Activated T-helper 1 cell treated with anti-CD3 and anti-CD28 coated beads, Interleukin-12 subunit alpha, Interleukin-12 subunit beta, Interleukin-2, Interleukin-4 antibody, amounts not matched to agents 30 ng/mL and 10 ng/mL and 1 ng/mL, durations not matched to agents 14 hours and 24 hours and 36 hours (primary cell): ENCODE measurements at places on chromosomes 4 and X.

DNA sequence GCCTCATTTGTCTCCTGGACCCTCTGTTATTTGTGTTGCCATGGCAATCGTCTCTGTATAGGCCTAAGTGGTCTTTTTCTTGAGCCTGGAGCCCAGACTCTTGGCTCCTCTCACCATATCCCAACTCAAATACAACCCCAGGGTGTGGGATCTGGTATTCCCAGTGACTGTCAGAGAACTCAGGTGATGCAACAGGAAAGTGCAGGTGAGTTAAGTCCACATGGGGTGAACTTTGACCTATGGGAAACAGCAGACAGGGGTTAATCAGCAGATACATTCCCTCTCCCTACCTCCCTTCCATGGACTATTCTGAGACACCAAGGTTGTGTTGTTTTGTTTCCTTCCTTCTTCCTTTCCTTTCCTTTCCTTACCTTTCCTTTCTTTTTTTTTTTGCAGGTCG, 130.9 kb upstream of the RPS6KA3 start:
- DNase-seq: no peak
- H3K4me1 ChIP-seq: peaks cover 16% of the 10 kb centered on the region
- H3K27me3 ChIP-seq: no peaks in the 10 kb centered on the region
- H3K4me3 ChIP-seq: no peak overlapping the region

DNA sequence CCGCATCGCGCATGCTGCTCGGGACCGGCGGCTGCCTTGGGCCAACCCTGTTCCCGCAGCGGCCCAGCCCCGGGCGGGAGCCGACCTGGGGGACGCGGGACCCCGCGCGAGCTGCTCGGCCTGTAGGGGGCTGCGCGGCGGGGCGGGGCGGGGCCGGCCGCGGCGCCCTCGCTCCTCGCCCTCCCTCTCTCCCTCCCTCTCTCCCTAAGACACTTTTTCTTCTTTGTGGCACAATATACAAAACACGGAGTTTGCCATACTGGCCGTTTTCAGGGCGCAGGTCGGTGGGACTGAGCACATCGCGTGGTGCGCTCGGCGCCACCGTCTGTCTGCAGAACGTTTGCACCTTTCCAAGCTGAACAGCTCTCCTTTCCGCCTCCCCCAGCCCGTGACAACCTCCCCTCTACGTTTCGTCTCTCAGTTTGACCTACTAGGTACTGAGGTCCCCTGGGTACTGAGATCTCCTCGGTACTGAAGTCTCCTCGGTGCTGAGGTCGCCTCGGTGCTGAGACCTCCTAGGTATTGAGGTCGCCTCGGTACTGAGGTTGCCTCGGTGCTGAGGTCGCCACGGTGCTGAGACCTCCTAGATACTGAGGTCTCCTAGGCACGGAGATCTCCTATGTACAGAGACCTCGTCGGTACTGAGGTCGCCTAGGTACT, 261.1 kb upstream of the PLCXD1 start:
- H3K27ac ChIP-seq: peak overlapping the region; percentile 84
- H3K4me1 ChIP-seq: peaks cover 5% of the 10 kb centered on the region
- peak overlapping the region; percentile 92 for H3K4me3 ChIP-seq
- H3K27me3 ChIP-seq: no peaks in the 10 kb centered on the region
- no peak for DNase-seq
- no peaks in the 10 kb centered on the region for H3K36me3 ChIP-seq

- no peaks in the 10 kb centered on the region for H3K27me3 ChIP-seq
- H3K4me1 ChIP-seq: no peaks in the 10 kb centered on the region
- DNase-seq: no peak
- no peak overlapping the region for H3K4me3 ChIP-seq
- H3K36me3 ChIP-seq: no peaks in the 10 kb centered on the region
Measured at GRCh38 chr4:97270051-97270450, 873.2 kb downstream of the STPG2 start.

DNA sequence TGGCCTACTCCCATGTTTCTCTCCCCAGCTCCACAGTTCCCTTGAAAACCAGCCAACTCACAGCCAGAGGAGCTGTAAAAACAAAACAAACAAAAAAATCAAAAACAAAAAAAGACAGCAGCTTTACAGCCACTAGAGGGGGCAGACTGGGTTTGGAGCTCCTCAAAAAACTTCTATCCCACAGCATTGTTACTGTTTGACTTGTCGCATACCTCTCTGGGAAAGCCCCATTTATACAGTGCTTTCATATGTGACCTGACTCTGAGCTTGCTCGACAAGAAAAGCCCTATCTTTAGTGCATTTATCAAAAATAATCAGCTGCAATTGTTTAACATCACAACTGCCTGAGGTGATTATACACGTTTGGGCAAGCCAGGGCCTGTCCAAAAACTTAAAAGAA, 21.6 kb downstream of the TSPAN6 start:
- H3K27ac ChIP-seq: no peak overlapping the region
- H3K4me1 ChIP-seq: no peaks in the 10 kb centered on the region
- H3K4me3 ChIP-seq: no peak overlapping the region
- no peaks in the 10 kb centered on the region for H3K27me3 ChIP-seq
- H3K36me3 ChIP-seq: no peaks in the 10 kb centered on the region
- no peak for DNase-seq

DNA sequence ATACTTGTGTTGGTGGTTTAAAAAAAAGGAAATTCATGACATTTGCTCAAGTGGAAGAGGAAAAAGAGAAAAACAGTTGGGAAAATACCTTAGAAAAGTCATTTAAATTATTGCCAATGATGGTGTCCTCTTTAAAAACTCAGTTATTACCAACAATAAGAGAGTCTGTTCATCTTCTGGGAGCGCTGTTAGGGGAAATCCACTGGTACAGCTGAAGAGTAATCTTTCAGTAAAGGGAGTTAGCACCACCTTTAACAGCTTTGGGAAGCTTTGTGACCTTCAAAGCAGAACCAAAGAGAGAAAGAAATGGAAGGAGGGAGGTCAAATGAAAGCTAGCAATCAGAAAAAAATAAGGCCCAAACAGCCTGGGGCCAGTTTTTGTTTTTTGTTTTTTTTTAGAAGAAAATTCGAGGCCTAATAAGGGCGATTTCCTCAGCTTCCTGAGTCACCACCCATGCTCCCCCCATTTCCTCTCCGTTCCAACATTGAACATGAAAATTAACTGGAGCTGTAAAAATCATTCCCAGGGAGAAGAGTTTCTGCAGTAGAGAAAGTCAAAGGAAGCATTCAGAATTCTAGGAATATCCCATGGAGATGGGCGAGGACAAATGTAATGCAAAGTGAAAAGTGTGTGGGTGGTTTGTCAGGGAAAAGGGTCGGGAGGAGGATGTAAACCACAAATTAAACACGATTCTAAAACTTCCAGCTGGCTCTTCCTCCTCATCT, 115.1 kb downstream of the SH3KBP1 start:
- peaks cover 5% of the 10 kb centered on the region for H3K36me3 ChIP-seq
- no peaks in the 10 kb centered on the region for H3K27me3 ChIP-seq
- H3K27ac ChIP-seq: peak overlapping the region; percentile 97
- H3K4me3 ChIP-seq: peak overlapping the region; percentile 68

- DNase-seq: no peak
- H3K27ac ChIP-seq: no peak overlapping the region
- H3K4me1 ChIP-seq: peaks cover 5% of the 10 kb centered on the region
- H3K27me3 ChIP-seq: peaks cover 3% of the 10 kb centered on the region
- H3K4me3 ChIP-seq: no peak overlapping the region
- H3K36me3 ChIP-seq: peaks cover 10% of the 10 kb centered on the region
Measured at GRCh38 chrX:39845233-39845632, 252.5 kb downstream of the BCOR start.
